Transverse colon (tissue), 4 donors: ENCODE measurements at places on chromosomes 7 and 10. TPM values are rescaled to one million over a fixed set of nuclear protein-coding genes. Genes with fewer than 3 reads are reported as not detected.

The PRRT4 gene
- total RNA-seq, result 0.16 TPM

- H3K4me1 ChIP-seq, result no peaks in the 10 kb centered on the region
- no peaks in the 10 kb centered on the region for H3K27me3 ChIP-seq
- H3K4me3 ChIP-seq, result no peak overlapping the region
- DNase-seq, result no peak
- H3K27ac ChIP-seq, result no peak overlapping the region
- H3K36me3 ChIP-seq, result no peaks in the 10 kb centered on the region
These were observed 528.3 kb downstream of the PHTF2 start for GRCh38 chr7:78326876-78327275.

- no peaks in the 10 kb centered on the region for H3K36me3 ChIP-seq
- peaks cover 3% of the 10 kb centered on the region for H3K4me1 ChIP-seq
- H3K27me3 ChIP-seq, result no peaks in the 10 kb centered on the region
These were observed 175.9 kb downstream of the USP6NL start for GRCh38 chr10:11435581-11435981.

DNA sequence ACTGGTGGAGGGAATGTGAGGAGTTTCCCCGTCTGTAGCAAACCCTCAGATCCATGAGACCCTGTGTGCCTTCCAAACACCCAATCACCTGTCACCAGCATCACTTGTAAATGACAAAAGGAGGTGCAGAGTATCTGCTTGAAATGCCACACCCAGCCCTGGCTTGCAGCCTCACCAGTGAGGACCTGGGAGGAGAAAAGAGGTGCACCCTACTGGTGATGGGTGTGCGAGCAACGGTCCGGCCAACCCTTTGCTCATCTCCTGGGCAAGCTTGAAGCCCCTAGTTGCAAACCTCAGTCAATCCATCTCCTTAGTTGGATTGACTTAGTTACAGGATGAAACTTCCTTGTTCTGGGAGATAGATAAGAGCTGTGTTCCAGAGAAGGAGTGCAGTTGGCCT lies 62.4 kb upstream of the WAPL start:
- no peak overlapping the region for H3K27ac ChIP-seq
- DNase-seq, result no peak
- no peaks in the 10 kb centered on the region for H3K27me3 ChIP-seq
- H3K4me1 ChIP-seq, result peaks cover 4% of the 10 kb centered on the region
- no peak overlapping the region for H3K4me3 ChIP-seq

DNA sequence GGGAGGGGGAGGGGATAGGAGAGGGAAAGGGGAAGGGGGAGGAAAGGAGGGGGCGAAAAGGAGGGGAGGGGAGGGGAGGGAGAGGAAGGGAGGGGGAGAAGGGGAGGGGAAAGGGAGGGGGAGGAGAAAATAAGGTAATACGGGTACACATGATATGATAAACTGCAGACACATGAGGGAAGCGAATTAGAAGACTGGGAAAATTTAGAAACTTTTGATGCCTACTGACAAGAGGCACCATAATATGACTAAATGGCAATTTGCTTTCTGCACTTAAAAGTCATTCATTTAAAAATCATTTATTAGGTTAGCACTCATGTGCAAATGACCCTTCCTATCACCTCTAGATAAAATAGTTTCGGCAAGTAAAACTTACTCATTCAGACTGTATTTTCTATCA lies 73.6 kb downstream of the ARHGAP12 start:
- H3K27me3 ChIP-seq, result no peaks in the 10 kb centered on the region
- H3K27ac ChIP-seq, result no peak overlapping the region
- no peaks in the 10 kb centered on the region for H3K36me3 ChIP-seq
- DNase-seq, result no peak
- no peak overlapping the region for H3K4me3 ChIP-seq

DNA sequence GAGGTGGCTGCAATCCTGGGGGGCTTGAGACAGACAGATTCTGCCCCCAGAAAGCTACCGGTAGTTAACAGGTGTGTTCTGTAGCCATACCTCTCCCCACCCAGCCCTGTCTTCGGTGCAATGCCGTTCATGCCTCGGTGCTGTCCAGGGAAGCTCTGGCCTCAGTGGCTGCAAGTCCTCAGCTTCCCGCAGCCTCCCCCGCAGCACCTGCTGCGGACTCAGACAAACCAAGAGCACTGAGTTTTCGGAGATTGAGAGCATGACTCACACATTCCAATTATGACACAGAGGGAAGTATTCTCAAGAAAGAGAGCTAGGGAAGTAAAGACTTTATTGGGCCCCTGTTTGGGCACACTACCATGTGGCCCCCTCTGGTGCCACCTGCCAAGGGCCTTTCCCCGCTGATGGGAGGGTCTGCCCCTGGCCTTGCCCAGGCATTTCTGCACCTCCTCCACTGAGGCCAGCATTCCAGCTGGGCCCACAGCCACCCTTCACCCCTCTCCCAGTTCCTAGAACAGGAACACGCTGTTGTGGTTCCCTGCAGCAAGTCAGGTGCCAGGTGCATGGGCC lies 30.2 kb upstream of the EZH2 start:
- DNase-seq, result no peak
- no peak overlapping the region for H3K27ac ChIP-seq
- H3K36me3 ChIP-seq, result no peaks in the 10 kb centered on the region
- no peaks in the 10 kb centered on the region for H3K27me3 ChIP-seq
- H3K4me1 ChIP-seq, result no peaks in the 10 kb centered on the region
- H3K4me3 ChIP-seq, result no peak overlapping the region

GRCh38 chr7:55065079-55065478 lies 46.3 kb downstream of the EGFR start:
- DNase-seq, result peak; percentile 37
- H3K27me3 ChIP-seq, result no peaks in the 10 kb centered on the region
- H3K4me3 ChIP-seq, result no peak overlapping the region
- peaks cover 23% of the 10 kb centered on the region for H3K4me1 ChIP-seq
- no peaks in the 10 kb centered on the region for H3K36me3 ChIP-seq
- H3K27ac ChIP-seq, result peak overlapping the region; percentile 82

DNA sequence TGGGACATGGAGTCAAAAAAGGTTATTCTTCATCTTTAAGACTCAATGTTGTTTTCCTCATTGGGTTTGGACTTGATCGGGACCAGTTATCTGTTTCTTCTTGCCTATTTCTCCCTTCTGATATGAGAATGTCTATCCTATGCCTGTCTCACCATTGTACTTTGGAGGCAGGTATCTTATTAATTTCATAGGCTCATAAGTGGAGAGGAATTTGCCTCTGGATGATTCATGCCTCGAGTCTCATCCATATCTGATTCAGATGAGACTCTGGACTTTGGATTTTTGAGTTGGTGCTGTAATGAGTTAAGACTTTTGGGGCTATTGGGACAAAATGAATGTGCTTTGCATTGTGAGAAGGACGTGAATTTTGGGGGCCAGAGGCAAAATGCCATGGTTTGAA lies 36.2 kb upstream of the CCDC7 start:
- no peak for DNase-seq
- H3K27me3 ChIP-seq, result no peaks in the 10 kb centered on the region
- no peaks in the 10 kb centered on the region for H3K4me1 ChIP-seq

- no peak overlapping the region for H3K27ac ChIP-seq
- peaks cover 5% of the 10 kb centered on the region for H3K4me1 ChIP-seq
- H3K27me3 ChIP-seq, result no peaks in the 10 kb centered on the region
- no peaks in the 10 kb centered on the region for H3K36me3 ChIP-seq
- peak; percentile 37 for DNase-seq
These were observed 120.1 kb downstream of the ELAPOR2 start for GRCh38 chr7:86939197-86939814.
